Left kidney (tissue), 8 donors: ENCODE measurements at places on chromosomes 3 and 15. TPM values are rescaled to one million over a fixed set of nuclear protein-coding genes. Genes with fewer than 3 reads are reported as not detected.

CPEB1 gene
- 2.2 TPM for polyA plus RNA-seq

COL6A6 gene
- polyA plus RNA-seq: 2.9 TPM

DNA sequence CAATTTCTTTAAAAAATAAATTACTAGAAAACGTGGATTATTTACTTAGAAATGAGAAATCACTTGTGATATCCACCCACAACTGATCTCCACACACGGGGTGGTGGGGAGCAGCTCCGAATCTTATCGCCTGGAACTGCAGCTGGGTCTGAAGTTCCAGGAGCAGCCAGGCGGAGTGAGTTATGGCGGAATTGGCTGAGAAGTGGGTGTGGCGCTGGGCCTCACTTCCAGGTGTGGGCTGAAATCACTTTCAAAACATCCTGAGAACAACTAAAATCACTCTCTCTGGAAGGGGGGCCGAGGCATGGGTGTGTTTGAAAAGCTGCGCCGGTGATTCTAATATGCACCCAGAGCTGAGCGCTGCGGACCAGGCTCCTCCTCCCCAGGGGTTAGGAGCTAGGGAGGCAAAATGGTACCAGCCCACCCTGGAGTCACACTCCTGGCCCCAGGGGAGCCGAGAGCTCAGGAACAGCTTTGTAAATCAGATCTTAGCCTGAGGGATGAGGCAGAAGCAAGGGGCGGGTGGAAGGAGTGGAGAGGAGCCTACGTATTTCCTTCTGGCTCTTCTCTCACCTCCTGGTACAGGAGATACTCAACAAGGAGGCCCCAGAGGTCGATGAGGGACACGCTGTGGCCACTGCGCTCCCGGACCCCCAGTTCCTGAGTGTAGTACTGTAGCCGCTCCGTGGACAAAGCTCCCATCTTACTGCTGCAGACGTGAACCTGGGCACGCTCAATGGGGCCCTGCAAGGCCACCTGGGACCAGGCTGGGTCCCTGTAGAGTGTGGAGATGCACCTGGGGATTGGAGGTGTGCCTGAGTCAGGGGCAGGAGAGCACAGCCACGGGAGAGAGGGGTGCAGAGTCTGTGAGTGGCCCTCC lies 9.6 kb downstream of the PLA2G4F start:
- peak; percentile 33 for DNase-seq

DNA sequence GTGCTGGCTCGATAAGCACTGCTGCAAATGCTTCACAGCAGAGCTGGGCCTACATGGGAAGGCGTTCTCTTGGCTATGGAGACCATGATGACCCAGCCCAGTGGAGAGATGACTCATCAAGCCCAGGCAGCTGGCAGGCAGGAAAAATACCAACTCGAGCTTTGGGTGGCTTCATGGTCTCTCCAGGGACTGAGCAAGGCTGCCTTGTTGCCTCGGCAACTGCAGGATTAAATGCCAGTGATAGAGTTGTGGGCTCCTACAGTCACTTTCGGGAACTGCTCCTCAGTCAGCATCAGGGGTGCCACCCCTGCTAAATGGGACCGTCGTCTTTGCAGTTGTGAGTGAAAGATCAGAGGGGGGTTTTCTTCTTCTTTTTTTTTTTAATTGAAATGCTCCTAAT lies 54.6 kb upstream of the MYZAP start:
- DNase-seq: no peak

- no peak for DNase-seq
Observed at GRCh38 chr15:47407692-47408091, 309.6 kb upstream of the SEMA6D start.
